Right cardiac atrium (tissue), 5 donors: ENCODE measurements at places on chromosomes 3 and 15. TPM values are rescaled to one million over a fixed set of nuclear protein-coding genes. Genes with fewer than 3 reads are reported as not detected.

DNA sequence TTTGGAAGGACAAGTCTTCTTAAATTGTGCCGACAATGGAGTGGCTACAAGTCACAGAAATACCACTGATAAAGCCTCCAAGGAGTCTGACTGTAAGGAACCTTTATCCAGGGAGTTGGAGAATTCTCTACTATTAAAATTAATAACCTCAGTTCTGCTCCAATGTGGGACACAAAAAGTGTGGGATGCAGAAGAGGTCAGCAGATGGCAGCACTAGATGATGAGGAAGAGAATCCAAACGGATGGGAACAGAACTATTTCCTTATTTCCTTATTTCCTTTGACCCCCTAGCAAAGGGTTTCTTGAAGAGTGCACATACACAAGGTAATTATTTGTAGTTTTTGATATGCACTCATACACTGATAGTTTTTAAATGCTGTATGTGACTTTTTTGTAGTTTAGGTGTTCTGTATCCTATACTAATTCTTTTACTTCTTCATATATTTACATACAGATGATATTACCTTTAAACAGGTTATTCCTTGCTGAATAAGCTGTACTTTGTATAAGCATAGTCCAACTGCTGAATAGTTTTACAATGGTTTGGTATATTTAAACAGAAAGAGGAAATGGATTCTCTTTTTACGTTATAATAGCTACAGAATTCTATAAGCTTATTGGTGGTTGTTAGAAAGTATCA lies 25.6 kb upstream of the NLGN1 start:
- no peak for DNase-seq

DNA sequence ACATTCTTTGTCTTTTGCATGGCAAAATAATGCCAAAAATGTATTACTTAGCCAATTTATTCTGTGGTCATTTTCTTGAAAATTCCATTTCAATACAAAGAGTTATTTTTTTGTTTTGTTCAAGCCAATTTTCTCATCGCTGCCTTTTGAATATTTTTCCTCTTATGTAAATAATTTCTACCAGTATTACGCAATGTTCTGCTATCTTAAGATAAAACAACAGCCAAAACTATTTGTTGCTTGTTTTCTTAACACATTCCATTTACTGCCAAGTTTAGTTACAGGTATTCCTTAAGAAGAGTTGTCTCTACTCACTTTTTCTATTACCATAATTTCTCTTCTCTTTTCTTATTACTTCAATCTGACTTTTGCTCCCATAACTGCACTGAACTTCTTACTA lies 163.1 kb downstream of the ROBO1 start:
- no peak for DNase-seq

- DNase-seq = peak; percentile 27
Measured at GRCh38 chr15:92733934-92734521, 78.5 kb upstream of the FAM174B start.

DNA sequence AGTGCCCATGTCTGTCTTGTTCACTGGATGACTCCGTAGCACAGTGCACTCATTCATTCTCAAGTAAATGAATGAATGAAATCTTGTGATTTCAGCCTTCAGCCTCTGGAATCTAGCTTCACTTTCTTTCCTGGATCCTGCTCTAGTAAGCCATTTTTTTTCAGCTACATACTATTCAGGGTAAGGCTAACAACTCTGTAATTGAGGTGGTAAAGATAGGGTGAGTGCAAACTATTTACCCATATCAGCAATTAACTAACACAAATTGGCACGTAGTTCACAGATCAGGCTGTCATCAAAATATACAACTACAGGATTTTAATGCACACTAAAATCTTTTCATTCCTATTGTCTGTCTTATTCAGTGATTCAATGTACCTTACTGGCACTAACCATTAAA lies 195.1 kb upstream of the SLC2A2 start:
- DNase-seq = no peak

DNA sequence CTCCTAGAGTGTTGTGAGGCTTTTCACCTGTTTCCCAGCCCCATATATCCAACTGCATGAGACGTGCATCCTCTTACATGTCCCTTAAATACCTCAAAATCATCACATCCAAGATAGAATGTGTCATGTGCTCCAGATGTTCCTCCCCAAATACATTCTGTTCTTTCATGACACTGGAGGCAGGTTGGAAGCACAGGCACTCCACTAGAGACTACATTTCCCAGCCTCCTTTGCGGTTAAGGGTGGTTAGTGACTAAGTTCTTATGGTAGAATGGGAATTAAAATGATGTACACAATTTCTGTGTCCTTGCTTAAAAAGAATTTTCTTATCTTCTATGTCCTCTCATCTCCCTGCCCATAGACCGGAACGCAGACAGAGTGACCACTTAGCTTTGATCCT lies 34.3 kb downstream of the TMEM40 start:
- DNase-seq = no peak

DNA sequence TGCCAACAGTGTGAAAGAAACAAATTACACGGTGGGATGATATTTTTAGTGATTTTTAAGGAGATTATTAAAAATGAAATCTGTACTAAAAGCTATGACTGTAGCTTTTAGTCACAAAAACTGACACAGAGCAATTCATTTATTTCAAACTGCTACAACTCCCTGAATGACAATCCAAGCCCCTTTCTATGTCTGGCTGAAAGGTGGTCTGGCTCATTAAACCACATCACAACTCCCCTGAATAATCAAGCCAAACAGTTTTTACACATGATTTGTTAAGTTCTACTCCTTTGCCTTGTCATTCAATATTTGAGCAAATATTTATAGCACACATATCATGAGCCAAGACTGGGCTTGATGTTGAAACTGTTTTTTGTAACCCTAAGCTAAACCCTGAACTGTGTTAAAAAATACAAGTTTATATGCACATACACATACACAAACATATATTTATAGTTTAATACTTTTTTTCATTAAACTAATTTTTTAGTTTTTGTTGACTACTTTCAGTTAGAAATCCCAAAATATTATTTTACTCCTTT lies 125.5 kb downstream of the RBMS3 start:
- no peak for DNase-seq

- no peak for DNase-seq
Measured at GRCh38 chr3:150697646-150698045, 6.1 kb downstream of the ERICH6 start.

DNA sequence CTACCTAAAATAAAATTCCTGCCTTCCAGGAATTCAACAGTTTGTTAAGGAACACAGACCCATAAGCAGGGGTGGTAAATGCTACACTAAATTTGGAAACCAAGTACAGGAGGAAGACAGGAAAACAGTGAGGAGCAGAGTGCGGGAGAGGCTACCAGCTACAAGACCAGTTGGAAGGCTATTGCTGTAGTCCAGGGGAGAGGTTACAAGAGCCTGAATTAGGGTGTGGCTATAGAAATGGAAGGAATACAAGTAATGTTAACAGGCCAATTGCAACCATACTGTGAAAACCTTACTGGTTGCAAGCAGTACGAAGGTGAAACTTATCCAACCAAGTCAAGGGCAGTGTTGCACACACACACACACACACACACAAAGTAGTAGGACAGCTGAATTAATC lies 880 bp upstream of the ARMC8 start:
- no peak for DNase-seq

The FOXB1 gene
- polyA plus RNA-seq = not detected

- no peak for DNase-seq
Measured at GRCh38 chr3:81419228-81419627, 342.2 kb downstream of the GBE1 start.

DNA sequence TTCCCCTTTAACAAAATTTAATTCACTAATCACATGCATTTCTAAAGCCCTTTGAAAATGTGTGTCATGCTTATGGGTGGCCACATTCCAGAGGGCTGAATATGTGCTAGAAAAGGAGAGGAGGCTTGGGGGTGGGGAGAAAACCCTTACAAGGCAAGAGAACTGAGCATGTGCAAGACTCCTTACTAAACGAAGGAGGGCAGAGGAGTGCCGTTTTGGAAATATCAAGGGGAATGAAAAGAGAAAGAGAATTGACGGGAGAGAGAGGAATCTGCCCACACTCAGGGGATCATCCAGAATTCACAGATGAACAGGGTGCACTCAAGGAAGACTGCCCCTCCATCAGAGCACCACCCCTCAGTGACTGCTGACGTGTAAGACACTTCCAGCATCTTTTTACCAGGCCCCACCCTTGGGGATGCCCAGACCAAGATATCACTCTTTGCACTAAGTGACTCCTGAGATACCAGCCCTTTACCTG lies 37.9 kb upstream of the TSC22D2 start:
- no peak for DNase-seq

GRCh38 chr3:53989946-53990345 lies 98.3 kb upstream of the SELENOK start:
- DNase-seq = no peak

DNA sequence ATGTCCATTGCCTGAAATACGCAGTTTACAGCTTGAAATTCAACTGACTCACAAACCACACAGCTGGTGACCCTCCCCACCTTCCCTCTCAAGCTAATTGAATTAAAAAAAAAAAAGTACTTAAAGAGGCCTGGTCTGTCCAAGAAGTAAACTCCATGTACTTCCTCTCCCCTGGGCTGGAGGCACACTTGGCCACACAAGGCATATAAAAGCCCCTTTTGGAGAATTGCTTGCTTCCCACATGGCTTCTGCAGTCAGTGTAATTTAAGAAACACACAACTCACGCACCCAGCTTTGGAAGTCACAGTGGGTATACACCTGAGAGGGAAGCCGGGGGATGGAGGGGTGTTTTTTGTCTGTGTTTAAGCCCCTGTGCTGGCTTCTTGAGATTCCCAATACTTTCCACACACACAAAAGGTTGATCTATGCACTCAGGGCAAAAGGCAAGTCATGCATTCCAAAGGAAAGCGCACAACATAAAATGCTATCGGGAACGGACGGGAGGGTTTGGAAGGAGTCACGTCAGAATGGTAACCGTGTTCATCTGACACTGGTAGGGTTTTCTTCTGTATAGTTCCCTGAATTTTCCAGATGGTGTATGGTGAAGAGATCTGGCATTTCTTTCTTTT lies 106.6 kb upstream of the ALDH1A3 start:
- DNase-seq = no peak

The SCN11A gene
- polyA plus RNA-seq = not detected

DNA sequence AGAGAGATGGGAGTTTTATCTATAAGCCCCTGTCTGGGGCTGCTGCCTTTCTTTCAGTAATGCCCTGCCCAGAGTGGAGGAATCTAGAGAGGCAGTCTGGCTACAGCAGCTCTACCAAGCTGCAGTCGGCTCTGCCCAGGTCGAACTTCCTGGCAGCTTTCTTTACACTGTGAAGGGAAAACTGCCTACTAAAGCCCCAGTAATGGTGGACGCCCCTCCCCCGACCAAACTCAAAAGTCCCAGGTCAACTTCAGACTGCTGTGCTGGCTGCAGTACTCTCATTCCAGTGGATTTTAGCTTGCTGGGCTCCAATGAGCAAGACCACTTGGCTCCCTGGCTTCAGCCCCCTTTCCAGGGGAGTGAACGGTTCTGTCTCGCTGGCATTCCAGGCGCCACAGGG lies 65.9 kb upstream of the RARB start:
- DNase-seq = no peak

- no peak for DNase-seq
Measured at GRCh38 chr3:44654039-44654438, 5.5 kb downstream of the ZNF35 start.

- no peak for DNase-seq
Measured at GRCh38 chr3:168029705-168030104, 66.0 kb downstream of the GOLIM4 start.

The SERPINI1 gene
- polyA plus RNA-seq = 6.4 TPM

DNA sequence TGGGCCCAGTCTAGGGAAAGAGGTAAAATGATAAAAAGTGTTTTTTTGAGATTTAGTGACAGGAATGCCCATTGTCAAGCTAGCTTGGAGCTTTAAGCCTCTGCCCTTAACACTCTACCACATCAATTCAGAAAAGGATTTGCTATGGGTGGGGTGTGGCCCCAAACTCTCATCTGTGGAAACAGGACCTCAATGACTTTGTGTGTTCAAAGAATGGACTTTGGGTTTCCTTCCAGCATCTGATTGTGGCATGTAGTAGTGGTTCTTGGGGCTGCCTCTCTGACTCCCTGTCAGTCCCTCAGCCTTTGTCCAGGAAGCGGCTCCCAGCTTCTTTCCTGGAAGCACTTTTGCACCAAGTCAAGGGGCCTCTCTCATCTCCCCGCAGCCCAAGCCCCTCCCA lies 56.1 kb downstream of the CCNL1 start:
- DNase-seq = no peak

DNA sequence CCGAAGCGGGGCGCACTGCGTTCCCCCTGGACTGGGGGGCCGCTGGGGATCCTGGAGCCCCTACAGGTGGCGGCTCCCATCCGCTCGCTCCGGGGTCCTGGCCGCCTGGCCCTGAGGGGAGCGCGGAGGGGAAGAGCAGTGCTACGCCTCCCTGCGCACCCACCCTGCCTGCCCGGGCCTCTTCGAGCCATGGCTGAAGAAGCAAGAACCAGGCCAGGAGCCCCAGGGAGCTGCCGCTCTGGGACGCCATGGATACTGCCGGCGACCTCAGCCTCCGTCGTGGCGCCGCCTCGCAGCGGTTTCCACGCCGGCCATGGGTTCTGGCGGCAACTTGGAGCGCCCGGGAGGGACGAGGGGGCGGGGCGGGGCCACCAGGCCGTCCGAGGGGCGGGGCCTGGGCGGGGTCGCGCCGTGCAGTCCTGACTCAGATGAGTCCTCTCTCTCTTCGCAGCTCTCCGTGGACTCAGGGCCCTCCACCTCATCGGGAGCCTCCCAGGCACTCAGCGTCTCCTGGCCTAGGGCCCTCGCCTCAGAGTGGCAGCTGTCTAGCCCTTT lies 50.9 kb downstream of the MYL3 start:
- peak; percentile 90 for DNase-seq

The GRAMD1C gene
- 0.38 TPM for polyA plus RNA-seq

DNA sequence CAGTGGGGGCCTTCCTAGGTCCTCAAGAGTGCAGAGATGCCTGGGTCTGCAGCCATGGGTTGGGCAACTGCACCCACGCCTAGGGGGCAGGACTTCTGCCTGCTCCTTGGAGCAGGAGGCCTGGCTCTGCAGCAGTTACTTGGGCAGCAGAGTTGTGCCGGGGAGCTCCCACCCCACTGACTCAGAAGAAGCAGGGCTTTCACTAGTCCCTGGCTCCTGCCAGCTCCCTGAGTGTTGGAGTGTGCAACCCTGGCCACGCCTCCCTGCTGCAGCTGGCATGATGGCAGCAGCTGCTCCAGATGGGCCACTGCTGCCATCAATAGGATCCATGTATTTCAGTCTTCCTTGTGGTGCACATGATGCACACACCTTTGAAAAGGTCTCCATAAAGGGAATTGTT lies 40.6 kb upstream of the KCNH8 start:
- DNase-seq = peak; percentile 24

GRCh38 chr3:166498446-166498845 lies 661.2 kb upstream of the BCHE start:
- DNase-seq = no peak

The SPINT1 gene
- polyA plus RNA-seq = 0.43 TPM
